ENCODE measurements at places on chromosomes 2 and 18.
A peak's percentile ranks its signal among the peaks of the same experiment; 100 is the strongest.

GRCh38 chr2:155157065-155157464 lies 458.6 kb downstream of the KCNJ3 start:
- DNase-seq = no peak

DNA sequence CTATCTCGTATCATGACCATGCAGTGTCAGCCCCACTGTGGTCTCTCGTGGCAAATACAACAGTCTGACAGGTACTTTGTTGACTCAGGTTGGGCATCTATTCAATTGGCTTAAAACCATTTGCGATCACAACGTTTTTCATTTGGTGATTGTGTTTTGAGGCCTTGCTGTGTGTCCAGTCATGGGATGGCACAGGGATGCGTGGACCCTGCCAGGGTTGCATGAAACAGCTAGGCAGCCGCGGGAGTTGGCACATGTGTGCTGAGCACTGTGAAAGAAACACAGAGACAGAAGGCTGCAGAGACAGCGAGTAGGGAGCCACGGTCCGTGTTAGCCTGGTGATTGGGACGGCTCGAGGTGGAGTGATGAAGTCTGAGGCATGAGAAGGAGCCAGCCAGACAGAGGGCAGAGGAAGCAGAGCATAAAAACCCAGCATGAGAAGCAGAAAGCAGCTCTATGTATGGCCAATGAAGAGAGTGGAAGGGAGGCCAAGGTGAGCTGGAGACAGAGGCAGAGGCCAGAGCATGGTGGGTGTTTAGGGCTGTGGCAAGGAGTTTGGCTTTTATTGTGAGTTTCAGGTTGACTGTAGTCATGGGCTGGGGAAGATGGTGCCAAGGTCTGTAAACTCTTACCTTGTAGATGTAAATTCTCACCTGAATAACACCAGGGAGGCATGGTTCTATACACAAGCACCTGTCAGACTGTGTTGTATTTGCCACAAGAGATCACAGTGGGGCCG lies 31.8 kb upstream of the IL1R1 start:
- no peak for DNase-seq

DNA sequence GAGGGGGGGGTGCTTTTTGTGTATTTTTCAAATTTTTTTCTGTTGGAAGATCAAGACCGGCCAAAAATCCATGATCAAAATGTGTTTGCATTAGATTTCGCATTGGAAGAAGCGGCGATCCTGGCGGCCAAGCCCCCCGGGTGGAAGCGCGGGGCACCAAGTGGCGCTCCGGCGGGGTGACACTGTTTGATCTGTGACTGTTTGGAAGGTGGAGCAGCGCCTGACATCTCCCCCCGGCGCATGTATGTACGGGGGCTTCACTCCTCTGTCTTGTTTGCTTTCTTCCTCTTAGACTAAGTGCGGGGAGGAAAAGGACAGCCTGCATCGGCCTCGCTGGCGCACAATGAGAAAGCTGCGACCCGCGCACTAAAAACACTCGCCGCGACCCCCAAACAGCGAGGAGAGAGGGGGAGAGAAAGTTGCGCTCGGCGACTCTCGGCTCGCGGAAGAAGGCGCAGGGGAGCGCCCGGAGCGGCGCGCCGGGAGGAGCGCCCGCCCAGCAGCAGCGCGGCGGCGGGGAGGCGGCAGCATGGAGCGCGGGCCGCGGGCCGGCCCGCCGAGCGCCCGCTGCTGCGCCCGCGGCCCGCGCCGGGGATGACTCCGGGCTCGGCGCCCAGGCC lies 515 bp downstream of the TSHZ1 start:
- DNase-seq = peak; percentile 30

- DNase-seq = no peak
These were observed 327.0 kb upstream of the HS6ST1 start for GRCh38 chr2:128645631-128646030.

DNA sequence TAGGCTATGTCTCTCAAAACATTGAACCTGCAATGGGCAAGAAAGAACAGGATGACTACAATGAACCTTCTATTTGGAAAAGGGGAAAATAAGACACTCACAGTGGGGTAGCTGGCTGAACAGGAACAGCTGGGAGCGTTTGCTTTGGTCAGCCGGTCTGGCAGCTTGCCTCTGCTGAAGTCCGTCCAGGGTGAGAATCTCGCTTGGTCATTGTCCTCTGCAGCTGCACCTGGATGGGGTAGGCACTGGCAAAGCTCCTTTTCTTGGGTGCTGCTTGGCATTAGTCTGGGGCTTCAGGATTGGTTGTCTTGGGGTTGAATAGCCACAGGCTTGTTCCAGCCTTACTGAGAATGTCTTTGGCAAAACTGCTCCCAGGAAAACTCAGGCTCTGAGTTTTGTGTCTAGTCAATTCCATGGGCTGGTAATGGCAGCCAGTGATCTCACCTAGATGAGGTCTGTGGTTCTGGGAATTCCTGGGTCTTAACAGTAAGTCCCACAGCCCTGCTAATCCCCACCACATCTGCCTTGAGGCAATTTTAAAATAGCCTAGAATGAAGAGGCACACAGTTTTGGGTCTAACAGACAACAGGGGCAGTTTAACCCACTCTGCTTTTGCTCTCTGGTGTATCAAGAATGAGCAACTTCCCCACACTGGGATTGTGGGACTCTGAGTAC lies 13.4 kb downstream of the NEDD4L start:
- DNase-seq = no peak

DNA sequence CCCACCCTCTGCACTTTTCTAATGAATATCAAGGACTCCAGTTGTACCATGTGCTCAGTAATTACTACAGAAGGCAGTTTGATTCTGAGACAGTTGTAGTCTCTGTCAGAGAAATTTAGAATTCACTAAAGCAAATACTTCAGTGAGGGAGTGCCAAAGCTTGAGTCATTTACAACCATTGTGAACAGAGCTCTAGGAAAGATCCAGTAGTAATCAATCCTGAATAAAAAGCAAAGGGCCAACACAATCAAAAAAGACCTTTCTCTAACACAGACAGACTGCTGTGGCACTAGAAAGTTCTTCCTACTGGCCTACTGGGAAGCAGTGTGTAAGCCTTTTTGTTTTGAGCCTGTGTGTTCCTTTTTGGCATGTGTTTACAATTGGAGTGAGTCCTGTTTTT lies 135.6 kb upstream of the UNC80 start:
- no peak for DNase-seq

DNA sequence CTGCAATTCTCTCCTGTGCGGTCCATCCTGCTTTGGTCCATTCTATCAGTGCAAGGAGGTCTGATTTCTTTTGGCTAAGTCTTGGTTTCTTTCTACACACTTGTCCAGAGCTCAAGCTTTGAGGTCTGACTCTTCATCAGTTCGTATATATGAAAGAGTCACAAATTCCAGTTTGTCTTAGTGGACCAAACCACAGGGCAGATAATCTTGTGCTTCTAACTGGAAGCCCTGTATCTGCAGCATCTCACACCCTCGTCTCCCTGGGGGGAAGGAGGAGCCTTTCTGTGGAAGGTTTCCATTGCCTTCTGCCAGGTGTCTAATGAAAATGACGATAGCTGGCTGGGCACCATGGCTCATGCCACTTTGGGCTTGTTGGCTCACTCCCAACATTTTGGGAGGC lies 148.5 kb downstream of the SPP2 start:
- no peak for DNase-seq

- DNase-seq = no peak
These were observed 93.6 kb downstream of the MAP2 start for GRCh38 chr2:209517436-209517835.

- no peak for DNase-seq
These were observed 71.8 kb upstream of the SMAD7 start for GRCh38 chr18:49022311-49023161.

- DNase-seq = no peak
These were observed 198.3 kb downstream of the SMAD7 start for GRCh38 chr18:48752478-48752877.

DNA sequence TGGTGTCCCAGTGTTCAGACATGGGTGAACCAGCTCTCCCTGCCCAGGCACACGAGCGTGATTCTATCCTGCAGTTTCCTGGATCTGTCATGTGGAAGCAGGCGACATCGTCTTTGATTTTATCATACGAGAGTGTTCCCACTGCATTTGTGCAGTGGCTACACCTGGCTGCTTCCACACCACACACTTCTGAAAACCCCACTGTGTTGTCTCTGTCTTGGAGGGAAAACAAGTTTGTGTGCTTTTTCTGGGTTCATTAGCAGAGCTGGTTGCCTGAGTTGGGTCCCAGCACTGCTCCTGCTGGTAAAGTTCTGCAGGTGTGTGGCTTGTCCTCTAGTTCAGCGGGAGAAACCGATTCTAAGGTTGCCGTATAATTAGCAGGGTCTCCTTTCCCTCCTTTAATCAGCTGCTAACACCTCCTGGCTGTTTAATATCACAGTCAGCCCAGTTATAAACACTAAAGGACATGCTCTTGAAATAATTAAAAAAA lies 58.5 kb upstream of the TWIST2 start:
- no peak for DNase-seq

DNA sequence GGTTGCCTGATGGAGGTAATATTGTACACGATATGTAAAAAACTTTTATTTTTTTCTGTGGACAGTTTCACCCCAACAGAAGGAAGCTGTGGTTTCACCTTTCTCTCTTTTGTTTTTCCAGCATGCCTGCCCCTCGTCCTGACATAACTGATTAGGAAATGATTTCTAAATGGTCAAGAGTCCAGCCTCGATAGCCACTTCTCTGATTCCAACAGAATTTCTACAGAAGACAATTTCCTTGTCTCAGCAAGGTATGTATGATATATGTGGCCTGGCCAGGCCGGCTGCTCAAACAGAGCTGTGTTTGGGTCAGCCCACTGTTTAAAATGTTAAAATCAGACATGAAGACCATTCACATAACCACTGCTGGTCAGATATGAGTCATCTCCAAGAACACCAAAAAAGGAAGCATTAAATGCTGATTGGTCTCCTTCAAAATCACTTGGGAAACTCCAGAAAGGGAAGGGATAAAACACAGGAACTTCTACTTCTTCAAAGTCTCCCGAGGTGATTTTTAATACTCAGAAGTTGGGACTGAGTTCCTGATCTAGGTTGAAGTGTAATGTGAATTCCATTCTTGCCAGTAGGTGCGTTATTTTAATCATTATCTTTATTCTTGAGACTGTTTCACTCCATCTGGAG lies 22.3 kb downstream of the ATP8B1 start:
- no peak for DNase-seq

GRCh38 chr2:105869341-105869740 lies 124.6 kb downstream of the NCK2 start:
- no peak for DNase-seq

All from activated naive CD4-positive, alpha-beta T cell treated with anti-CD3 and anti-CD28 coated beads for 36 hours (primary cell).